ENCODE measurements at places on chromosomes 3 and 15. TPM values are rescaled to one million over a fixed set of nuclear protein-coding genes. Genes with fewer than 3 reads are reported as not detected.

Gene C3orf22
- 0.06 TPM for polyA plus RNA-seq

Gene CELF6
- polyA plus RNA-seq = 4.2 TPM

Gene MIX23
- 63.8 TPM for polyA plus RNA-seq

Gene SCAMP5
- 23.2 TPM for polyA plus RNA-seq

Gene RNU5B-1
- not detected for polyA plus RNA-seq

Gene TMEM158
- 8.5 TPM for polyA plus RNA-seq

GRCh38 chr3:111712294-111713167 lies 117.4 kb upstream of the ZBED2 start:
- DNase-seq = no peak

DNA sequence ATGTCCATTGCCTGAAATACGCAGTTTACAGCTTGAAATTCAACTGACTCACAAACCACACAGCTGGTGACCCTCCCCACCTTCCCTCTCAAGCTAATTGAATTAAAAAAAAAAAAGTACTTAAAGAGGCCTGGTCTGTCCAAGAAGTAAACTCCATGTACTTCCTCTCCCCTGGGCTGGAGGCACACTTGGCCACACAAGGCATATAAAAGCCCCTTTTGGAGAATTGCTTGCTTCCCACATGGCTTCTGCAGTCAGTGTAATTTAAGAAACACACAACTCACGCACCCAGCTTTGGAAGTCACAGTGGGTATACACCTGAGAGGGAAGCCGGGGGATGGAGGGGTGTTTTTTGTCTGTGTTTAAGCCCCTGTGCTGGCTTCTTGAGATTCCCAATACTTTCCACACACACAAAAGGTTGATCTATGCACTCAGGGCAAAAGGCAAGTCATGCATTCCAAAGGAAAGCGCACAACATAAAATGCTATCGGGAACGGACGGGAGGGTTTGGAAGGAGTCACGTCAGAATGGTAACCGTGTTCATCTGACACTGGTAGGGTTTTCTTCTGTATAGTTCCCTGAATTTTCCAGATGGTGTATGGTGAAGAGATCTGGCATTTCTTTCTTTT lies 106.6 kb upstream of the ALDH1A3 start:
- DNase-seq = no peak

DNA sequence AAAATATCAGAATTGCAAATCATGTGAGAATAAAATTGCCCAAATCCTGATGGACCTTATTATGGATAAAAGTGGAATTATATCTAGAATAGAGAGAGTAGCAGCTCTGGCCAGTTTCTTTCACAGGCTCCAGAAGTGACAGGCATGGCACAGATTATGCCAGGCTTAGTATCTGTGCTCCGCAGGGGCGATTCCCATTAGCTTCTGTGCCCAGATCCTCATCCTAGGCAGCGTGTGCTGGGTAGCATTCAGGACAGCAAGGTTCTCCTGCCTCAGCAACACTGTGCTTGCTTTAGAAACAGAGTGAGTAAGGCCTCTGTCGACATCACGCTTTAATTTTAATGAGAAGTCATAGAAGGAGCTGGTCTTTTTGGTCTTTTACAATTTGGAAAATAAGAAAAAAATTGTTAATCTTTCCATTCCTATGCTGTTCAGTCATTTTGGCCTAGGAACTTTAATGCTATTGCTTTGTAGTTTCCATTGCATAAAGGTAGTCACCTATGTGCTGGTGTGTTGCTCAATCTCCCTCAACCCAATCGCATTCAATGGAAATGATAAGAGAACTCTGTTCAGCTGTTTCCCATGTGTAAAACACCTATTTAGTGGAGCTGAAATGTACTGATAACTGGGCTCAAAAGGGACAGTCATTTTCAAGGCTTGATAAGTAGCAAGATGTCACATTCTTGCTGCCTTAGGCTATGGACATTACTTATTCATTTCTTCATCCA lies 770.1 kb downstream of the AGBL1 start:
- no peak for DNase-seq

GRCh38 chr15:79849789-79850188 lies 47.0 kb downstream of the MTHFS start:
- no peak for DNase-seq

- no peak for DNase-seq
Observed at GRCh38 chr3:126835472-126836219, 131.6 kb downstream of the CHCHD6 start.

DNA sequence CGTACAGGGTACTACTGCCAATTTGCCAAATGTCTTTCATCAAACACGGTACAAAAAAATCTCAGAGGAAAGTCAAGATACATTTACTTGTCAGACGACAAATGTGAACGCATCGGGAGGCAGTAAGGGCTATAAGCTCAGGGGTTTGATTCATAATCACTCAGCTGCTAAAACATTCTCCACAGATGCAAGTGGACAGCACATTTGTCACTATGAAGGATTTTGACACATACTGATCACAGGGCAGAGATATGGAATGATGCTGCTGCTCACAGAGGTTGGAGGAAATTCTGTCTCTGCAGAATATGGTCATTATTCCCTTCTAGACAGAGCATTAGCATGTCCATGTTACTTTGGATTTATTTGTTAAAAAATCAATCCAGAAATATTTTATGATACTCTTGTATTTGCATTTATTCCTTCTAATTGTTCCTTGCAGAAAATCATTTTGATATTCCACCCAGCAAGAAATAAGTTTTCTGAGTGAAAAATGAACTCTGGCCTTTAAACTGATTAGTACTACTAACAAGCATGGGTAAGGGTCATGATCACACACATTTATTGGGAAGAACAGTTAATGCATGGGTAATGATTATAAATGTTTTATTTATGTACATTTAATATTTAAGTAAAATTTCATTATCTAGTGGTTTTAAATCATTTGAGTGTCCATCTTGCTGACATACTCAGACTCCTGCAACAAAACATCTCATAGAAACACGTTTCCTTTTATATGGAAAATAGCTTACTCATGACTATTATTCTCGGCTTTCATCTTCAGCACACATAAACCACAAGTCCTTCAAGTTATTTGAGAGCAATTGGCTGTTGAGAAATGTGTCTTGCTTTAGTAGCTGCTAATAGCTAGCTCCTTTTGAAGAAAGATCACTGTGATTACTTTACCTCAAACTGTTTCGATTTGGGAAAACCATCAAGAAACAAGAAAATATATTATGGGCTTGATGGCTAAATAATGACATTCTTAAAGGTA lies 559.3 kb downstream of the MECOM start:
- no peak for DNase-seq

- no peak for DNase-seq
Observed at GRCh38 chr3:147760941-147761340, 351.8 kb downstream of the ZIC1 start.

DNA sequence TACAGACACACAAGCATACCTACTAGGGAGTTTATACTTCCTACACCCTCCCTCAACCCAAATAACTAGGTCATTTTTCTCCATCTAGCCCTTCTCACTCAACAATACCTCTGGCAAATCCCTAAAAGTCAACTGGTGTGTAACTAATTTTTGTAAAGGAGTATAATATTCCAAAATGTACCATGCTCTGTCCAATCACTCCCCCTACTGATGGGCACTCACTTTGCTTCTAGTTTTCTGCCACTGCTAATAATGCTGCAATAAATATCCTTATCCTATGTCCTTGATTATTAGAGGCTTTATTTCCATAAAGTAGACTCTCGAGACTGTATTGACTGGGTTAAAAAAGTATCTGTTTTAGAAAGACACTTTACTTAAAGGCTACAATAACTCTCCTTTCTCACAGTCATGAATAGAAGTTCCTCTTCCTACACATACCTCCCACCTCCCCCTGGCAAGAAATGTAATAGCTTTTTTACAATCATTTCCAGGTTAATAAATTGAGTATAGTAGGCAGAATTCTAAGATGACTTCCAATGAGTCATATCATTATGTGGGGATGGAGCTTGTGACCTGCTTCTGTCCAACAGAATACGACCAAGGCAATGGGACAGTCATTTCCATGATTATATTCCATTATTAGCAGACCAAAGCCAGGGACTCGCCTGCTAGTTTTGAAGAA lies 30.0 kb downstream of the SHQ1 start:
- DNase-seq = no peak

DNA sequence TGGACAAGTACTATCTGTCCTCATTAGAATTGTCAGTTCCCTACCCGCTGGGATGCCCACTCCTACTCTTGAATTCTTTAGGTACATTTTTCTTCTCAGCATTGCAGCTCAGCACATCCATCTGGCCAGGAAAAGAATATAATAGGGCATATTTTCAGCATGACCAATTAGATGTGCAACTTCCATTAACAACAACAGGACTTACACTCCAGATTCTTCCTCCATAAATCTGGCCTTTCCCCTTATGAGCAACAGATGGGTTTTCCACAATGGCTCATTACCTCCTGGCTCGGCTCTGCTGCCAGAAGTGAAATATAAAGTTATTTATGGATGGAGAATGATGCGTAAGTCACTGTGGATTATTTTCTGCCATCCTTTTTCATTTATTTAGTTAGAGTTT lies 443.8 kb upstream of the TGFBR2 start:
- no peak for DNase-seq

GRCh38 chr15:101615986-101616848 lies 36.0 kb downstream of the TM2D3 start:
- DNase-seq = peak; percentile 46

DNA sequence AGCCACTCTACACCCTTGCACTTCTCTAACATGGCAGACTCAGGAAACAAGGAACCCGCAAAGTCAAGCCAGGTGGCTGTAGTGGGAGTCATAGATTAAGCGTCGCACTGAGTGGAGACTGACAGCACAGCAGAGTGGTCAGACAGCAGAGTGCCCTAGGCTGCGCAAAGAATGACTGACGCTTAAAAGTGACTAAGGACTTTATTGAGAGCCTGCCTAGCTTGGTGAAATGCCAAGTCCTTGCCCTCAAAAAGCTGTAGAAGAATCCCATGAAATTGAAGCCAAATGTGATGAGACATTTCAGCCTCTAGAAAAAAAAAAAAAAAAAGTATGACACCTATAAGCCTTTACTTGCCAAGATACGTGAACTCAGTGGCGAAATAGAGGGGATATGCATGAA lies 30.2 kb downstream of the NCEH1 start:
- no peak for DNase-seq

GRCh38 chr15:26537663-26538062 lies 235.2 kb downstream of the GABRB3 start:
- DNase-seq = no peak

DNA sequence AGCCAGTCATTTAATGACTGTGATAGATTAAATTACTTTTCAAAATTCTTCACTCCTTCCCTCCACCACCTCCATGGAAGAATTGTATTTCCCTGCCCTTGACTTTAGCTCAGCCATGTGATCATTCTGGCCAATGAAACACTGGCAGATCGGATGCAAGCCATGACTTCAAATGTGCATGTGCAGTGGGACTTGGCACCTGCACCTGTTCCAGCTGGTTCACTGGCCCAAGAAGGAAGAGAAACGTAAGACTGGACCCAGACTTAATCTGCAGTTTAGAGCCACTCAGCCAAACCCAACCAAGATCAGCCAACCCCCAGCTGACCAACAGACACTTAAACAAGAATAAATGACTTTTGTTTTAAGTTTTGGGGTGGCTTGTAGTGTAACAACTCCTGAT lies 11.8 kb downstream of the DPH3 start:
- DNase-seq = no peak

DNA sequence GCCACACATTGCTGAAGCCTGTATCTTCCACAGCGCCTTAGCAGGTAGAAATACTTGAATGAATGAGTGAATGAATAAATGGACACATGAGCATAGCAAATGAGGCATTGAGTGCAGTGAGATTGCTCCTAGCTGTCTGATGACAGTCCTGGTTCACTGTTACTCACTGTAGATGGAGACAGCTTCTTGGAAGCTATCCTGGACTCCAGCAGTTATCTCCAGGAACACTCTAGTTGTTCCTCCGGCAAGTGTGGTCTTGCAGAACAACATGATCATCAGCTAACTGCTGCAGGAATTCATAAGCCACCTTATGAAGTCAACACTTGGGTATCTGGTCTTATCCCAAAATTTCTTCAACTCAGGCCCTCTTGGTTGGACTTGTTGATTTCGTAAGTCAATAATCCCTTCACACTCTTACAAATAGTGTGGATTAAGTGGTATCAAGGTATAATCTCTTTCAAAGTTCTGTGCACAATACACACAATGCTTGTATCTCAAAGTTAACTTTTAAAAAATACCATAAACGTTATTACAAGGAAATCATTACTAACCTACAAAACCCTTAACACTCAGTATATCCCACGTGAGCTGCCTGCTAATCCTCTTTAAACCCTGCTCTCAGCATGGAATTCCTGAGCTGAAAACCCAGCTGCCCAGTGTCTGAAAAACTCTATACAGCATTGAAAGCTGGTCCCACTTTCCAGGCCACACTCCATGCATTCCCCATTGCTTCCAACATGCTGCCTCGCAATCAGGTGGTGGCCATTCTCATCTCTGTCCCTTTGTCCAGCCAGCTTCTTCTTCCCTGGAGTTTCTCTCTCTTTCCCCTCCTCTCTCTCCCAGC lies 14.4 kb upstream of the ZBTB38 start:
- DNase-seq = no peak

DNA sequence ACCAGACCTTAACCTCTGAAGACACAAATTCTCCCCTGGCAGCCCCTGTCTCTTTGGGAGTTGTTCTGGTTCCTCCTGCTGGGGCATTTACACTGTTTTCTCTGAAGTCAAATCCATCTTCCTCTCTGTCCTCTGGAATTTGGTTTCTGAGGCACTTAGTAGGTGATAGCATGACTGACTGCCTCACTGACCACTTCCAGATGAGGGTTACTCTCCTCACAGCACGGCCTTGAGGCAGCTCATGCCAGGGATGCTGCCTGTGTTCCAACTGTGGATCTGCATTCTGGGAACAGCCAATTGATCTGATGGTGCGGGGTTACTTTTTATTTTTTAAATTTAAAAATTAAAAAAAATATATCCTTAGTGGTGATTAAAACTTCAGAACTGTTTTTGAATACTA lies 140.9 kb upstream of the ROPN1 start:
- no peak for DNase-seq

GRCh38 chr3:38805765-38806386 lies 10.1 kb downstream of the SCN10A start:
- peak; percentile 77 for DNase-seq

GRCh38 chr15:93109336-93110102 lies 20.5 kb upstream of the RGMA start:
- no peak for DNase-seq

All from right renal pelvis (tissue), 4 donors.